ENCODE measurements at places on chromosomes 4 and X.

GRCh38 chrX:39843318-39843717 lies 254.4 kb downstream of the BCOR start:
- DNase-seq, result no peak

GRCh38 chr4:44150091-44150576 lies 298.5 kb downstream of the KCTD8 start:
- no peak for DNase-seq

DNA sequence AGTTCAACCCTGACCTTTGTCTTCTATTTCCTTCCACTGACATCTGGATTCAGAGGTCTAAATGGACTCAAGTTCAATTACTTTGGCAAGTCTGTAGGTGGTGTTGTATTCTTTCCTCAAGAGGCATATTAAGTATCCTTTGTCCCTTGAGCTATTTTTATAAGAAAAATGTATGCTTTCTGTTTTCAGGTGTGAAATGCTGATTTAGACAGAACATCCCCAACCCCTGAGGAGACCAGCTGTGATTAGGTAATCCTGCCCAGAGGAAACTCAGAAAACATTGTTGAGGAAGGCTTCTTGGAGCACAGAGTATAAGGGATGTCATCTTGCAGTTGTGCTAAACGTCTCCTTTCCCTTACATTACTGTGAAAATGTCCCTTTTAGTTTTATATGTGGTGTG lies 46.6 kb upstream of the EGFL6 start:
- no peak for DNase-seq

GRCh38 chr4:27048429-27049238 lies 188.0 kb downstream of the STIM2 start:
- DNase-seq, result peak; percentile 33

- DNase-seq, result no peak
These were observed 751.5 kb upstream of the FAM241A start for GRCh38 chr4:111393781-111394180.

DNA sequence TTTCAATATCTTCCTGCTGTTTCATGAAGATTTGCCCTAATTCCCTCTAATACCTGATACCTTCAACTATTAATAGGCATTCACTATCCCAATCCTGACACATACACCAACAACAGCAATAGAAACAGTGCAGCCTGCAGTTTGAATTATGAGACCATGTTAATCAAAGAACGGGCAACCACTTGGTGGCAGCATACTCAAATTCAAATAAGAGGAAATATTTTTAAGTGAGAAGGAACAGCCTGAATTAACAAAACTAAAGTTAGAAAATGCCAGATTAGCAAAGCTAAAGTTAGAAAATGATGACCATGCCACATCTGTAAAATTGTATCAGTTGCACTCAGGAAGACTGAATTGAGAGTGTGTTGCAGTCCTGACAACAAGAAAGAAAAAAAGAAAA lies 204.9 kb downstream of the SMARCA1 start:
- DNase-seq, result no peak

DNA sequence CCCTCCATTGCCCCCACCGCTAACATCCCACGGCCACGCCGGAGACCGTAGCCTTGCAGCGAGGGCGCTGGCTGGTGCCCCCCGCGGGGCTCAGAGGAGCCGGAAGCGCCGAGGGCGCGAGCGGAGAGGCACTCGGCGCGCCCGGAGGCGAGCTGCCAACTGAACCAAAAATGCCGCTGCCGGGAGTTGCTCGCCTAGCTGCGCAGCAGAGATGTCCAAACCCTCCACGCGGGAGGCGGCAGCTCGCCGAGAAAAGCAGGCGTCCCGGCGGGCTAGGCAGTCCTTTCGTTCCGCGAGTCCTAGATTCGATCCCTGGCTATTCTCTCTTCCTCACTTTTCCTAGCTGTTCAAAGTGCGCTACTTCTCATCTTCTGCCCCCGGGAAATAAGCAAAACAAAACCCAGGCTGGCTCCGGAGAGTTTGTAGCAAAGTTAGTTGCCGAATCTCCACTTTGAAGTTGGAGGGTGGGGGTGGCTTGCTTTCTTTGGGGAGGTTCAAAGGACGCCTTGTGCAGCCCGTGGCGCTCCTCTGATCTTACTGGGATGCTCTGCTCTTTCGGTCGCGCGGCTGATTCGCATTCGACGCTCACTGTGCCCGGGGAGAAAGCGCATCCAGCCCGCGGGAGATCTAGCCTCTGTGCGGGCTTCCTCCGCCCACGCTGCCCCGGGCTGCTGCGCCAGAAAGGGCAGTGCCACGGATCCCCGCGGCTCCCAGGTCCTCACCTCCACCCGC lies 723 bp downstream of the NKX6-1 start:
- DNase-seq, result no peak

GRCh38 chr4:163353054-163353453 lies 9.4 kb downstream of the NPY5R start:
- DNase-seq, result no peak

GRCh38 chrX:143472347-143472938 lies 44.8 kb downstream of the SPANXN3 start:
- DNase-seq, result peak; percentile 48

DNA sequence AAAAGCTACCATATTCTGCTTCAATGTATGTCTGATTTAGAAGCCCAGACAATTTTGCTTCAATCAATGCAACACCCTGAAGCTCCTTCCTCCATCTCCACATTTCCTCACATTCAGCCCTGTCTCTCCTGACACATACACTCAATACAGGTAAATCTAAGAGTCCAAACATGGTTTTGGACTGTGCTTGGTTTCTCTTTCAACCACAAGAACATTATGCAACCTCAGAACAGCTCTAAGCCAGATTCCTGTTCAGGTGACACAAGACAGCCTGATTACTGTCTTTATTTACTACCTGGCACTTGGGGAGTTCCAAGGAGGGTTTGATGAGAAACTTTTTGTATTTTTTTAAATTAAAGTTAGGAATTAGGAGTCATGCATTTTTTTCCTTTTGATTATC lies 307.5 kb upstream of the SLIT2 start:
- DNase-seq, result no peak

DNA sequence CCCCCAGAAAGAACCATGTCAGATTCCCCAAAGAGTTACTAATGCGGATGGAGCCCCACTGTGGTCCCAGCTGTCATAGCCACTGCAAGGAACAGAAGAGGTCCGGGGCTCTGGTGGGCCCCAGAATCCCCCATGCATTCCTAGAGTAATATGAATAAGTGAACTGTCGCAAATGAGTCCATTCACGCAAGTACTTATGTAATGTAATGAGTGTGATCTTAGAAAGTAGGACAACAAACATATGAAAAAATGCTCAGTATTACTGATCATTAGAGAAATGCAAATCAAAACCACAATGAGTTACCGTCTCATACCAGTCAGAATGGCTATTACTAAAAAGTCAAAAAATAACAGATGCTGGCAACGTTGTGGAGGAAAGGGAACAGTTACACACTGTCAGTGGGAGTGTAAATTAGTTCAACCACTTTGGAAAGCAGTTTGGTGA lies 141.5 kb upstream of the RBPJ start:
- no peak for DNase-seq

DNA sequence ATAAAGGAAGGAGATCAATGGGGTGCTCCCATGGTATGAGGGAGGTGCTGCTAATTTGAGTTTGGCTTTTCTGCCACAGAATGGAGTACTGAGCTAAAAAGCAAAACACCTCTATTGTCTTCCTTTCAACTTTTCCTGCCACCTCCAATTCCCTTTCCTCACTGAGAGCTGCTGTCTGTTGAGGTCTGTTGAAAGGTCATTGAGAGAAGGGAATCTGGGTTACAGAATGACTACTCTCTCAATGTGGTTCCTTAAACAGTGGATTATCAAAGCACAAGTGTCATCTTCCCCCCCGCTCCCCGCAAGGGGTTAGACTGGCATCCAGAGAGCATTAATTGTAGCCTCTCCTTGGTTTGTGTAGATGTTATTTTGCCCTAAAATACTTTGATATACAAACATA lies 10.7 kb downstream of the USP9X start:
- DNase-seq, result no peak

GRCh38 chr4:154707877-154708276 lies 35.9 kb upstream of the LRAT start:
- DNase-seq, result no peak

GRCh38 chr4:13525606-13526281 lies 18.6 kb downstream of the NKX3-2 start:
- DNase-seq, result no peak

DNA sequence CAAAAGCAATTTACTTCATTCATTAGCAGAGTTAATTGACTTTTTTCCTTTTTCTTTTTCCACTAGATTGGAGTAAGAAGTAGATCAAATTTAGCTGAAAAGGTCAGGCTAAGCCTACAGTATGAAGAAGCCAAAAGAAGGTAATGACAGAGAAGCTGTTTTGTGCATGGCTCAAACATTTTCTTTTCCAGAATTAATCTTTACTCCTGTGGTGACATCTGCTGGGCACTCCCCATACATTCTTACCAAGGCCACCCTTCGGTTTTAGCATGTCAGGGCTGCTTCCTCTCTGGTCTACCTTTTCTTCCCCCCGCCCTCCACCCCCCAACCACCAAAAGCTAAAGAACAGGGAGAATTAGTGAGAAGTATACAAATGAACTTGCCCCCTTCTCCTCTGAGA lies 70.2 kb downstream of the CLDN22 start:
- DNase-seq, result no peak

- DNase-seq, result no peak
These were observed 766.6 kb downstream of the FAT4 start for GRCh38 chr4:126081336-126081735.

DNA sequence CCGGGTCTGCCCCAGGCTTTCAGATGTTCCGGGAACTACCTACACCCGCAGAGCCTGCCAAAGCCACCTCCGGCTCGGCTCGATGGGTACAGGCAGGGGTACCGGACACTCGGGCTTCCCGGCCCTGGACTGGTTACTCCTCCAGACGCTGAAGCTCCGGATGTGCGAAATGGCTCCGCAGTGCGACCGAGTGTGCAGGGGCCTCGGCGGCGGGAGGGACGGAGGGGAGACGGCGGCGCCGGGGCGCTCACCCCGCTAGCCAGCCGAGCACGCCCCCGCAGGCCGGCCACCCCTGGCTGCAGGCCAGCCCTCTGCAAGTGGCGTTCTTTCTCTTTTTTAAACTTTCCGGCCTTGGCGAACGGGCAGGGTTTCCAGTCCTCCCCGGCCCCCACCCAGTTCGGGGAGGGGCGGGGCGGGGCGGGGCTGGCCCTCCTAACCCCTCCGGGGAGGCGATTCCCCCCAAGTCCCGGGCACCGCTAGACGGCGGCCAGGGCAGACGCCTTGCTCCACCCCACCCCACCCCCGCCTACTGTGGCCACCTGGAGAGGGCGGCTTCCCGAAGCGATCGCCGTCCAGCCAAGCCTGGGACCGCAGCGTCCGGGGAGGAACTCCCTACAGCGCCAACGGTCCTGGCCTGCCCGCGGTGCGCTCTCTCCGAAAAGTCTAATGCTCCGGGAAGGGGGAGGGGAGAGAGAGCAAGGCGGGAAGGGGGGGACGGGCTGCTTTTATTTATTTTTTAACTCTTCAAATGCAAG lies 7.5 kb downstream of the BCOR start:
- no peak for DNase-seq

DNA sequence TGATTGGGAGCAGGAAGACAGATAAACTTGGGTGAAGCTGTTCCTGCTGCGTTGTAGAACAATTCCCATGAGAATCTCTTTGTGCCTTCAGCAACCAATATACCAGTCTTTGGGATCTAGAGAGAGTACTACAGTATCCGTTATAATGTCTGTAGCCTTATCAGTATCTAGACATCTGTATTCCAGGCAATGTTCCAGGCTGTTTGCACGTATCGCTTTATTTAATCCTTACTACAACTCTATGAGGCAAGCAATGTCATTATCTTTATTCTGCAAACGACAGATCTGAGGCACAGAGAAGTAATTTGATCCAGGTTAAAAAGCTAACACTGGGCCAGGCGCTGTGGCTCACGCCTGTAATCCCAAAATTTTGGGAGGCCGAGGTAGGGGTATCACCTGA lies 251.6 kb downstream of the ARHGAP24 start:
- DNase-seq, result no peak

DNA sequence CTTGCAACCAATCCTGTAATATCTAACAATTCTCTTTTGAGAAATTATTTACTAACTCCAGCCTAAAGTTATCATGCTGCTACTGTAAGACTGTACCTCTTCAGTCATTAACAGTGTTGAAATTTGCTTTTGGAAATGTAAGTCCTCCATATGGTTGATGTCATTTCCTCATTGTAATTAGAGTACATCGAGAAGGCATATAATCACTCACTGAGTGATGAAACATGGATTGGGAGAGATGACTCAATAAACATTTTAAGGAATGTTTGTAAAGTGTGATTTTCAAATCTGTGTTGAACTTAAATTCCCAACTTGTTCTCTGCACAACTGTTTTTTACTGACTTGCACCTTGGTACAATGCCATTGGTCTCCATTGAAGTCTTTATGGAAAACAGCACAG lies 61.2 kb downstream of the HMGB2 start:
- no peak for DNase-seq

DNA sequence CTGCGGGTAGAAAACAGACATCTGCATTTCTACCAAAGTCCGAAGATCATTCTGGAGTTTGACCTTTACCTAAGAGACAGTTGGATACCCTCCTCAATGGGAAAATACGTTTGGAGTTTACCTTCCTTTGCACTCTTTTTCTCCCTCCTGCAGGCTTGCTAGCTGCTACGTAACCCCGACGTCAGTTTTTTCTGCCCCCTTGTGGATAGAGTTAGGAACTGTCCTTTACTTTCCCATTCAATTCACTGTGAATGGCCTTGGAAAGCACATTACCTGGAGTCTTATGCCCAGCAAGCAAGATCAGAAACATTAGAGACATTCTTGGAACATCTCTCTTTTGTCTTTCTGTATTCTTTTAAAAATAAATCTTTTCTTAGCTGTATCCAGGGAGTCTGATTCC lies 250.7 kb downstream of the NAP1L3 start:
- DNase-seq, result peak; percentile 26

- DNase-seq, result no peak
These were observed 7.5 kb downstream of the SH3KBP1 start for GRCh38 chrX:19879735-19880378.

- no peak for DNase-seq
These were observed 546.9 kb downstream of the BCOR start for GRCh38 chrX:39550795-39551361.

GRCh38 chr4:15493411-15493810 lies 23.7 kb downstream of the CC2D2A start:
- DNase-seq, result no peak

DNA sequence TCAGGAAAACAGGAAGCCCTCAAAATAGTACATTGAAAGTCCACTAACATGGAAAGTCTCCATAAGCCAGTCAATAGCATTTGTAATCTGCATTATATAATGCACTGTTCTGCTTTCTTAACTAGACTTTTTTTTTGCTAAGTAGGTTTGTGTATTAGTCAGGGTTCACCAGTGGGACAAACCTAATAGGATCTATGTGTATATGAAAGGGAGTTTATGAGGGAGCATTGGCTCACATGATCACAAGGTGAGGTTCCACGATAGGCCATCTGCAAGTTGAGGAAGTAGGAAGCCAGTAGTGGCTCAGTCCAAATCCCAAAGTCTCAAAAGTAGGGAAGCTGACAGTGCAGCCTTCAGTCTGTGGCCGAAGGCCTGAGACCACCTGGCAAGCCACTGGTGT lies 116.0 kb downstream of the MXRA5 start:
- no peak for DNase-seq

DNA sequence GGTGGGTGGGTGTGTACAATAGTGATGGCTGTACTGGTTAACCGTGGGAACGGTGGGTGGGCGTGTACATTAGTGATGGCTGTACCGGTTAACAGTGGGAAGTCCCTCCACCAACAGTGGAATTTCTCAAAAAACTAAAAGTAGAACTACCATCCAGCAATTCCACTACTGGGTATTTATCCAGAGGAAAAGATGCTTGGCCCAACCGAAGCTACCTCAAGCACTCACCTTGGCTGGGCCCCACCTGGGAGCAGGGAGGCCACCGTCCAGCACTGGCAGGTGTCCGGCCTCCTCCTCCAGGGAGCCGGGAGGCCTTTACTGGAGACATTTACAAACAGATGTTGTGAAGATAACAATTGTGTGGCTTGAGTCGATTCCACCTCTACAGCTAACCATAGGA lies 6.0 kb upstream of the MAEA start:
- no peak for DNase-seq
